Naive thymus-derived CD4-positive, alpha-beta T cell (primary cell): ENCODE measurements at places on chromosomes 1 and 21.

DNA sequence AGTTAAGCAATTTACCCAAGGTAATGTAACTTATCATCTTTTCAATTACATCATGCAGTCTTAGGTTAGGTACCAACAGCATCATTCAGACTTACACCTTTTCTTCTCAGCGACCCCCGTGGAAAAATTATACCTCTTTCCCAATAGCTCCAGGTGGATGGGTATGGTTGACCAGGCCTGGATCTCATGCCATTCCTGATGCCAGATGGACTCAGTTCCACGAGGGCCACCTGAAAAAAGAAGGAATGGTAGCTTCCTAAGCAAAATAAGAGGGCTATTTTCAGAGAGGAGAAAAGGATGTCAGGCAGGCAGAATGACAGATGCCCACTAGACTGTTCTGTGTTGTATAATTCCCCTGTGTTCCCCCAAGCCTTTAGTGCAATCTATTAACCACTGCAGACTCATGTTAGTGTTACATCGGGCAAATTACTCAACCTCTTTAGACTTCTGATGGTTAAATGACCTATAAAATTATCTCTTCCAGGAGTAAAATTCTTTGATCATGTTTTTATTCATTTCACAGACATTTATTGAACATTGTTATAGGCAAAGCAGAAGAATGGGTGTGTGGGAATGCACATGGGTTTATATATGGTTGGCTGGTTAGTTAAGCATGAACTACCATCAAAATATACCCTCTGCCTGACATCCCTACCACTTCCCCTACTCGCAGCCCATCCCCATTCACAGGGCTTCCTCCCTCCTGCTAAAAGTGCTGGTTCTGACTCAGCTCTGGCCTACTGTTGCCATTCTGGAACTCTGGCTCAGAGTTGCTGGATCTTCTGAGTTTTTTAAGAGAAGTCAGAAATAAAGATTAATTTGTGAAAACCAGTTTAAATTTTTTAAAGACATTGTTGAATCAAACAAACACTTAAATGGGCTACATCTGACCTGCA, 10.6 kb upstream of the MYSM1 start:
- no peak for DNase-seq

- DNase-seq, result no peak
Measured at GRCh38 chr1:246527402-246528088, 20.5 kb upstream of the SMYD3 start.

- DNase-seq, result no peak
Measured at GRCh38 chr1:28123461-28123961, 35.1 kb upstream of the EYA3 start.

GRCh38 chr1:205436776-205437410, 15.0 kb upstream of the LEMD1 start:
- DNase-seq, result no peak

- DNase-seq, result no peak
Measured at GRCh38 chr21:30515681-30516080, 13.7 kb upstream of the KRTAP19-5 start.

DNA sequence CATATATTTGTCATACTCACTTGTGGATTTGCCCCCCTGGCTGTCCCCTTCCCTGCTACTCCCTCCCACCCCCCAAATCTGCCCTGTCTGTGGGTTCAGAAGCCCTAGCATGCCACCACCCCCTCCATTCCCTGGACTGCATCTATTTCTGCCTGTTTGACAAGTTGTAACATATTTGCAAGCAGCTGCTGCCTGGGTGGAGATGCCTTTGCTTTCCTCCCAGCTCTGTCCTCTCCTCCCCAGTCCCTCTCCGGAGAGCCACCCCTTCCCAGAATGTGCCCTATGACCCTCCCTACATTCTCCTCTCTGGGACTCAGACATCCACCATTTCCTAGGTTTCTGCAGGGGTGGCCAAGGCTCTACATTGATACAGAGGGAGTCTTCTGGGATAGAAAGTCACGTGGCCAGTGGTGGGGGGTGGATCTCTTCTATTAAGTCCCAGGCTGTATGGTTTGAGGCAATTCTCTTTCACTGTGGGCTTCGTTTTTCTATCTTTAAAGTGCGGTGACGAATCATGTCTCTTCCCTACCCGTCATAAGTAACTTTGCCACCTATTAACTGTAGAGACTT, 6.0 kb upstream of the MYOG start:
- DNase-seq, result no peak

DNA sequence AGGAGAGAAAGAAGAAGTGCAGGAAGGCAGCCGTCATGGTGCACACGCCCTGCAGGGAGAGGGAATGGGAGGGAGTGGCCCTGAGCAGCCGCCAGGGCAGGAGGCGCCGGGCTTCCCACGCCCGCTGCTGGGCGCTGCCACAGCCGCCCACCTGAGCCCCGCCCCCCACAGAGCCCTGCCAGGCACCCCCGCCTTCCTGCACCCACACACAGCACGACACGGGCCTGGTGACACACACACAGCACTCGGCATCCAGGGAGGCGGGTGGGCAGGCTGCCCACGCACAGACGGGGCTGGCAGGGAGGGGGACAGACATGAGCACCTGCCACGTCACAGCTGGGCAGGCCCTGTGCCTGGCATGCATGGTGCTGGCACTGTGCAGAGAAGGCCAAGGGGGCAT, 27.5 kb downstream of the ADGRB2 start:
- no peak for DNase-seq

- DNase-seq, result no peak
Measured at GRCh38 chr1:164261691-164262240, 297.2 kb upstream of the PBX1 start.

DNA sequence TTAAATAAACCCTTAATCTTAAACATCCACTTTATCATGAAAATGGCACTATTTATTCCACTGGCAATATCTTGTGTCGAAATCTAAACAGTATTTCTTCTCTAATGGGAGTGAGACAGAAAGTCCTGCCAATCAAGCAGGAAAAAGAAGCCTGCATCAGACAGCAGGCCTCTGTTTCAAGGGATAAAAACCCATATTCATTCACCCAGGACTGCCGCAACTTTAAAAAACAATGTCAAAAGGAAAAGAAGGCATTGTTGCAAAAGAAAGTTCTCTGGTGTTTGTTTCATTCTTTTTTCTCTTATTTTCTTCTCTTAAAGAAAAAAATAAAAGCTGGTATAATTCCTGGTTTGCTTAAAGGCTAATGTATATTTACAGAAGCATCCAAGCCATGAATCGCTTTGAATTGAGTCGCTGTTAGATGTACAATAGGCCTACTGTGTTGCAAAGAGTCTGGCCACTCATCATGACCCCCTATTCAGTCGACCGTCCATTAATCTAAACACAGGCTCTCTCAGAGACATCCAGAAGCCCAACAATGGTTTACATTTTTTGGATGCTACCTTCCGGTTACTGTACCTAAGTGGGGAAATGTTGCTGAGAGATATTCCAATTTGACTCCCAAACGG, 48.7 kb upstream of the ZC3H11B start:
- DNase-seq, result no peak

DNA sequence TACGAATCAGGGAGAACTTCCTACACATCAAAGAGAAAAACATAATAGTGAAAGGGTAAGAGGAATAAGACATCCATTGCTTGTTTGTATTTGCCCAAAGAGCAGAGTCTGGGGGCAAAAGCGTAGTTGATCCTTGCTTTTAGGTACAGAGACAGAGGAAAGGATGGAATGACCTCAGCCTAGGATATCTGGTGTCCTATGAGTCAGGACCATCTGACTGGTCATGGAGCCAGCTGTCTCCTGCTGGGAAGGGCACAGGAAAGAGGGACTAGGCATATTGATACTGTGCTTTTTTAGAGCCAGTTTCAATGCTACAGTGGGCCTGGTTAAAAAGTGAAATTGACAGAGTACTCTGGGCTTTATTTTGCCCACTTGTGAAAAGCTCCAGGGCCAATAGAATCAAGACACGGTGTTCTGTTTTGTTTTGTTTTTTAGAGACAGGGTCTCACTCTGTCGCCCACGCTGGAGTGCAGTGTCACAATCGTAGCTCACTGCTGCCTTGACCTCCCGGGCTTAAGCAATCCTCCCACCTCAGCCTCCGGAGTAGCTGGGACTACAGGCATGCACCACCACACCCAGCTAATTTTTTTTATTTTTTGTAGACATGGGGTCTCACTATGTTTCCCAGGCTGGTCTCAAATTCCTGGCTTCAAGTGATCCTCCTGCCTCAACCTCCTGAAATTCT, 3.2 kb downstream of the PLEKHO1 start:
- DNase-seq, result no peak

DNA sequence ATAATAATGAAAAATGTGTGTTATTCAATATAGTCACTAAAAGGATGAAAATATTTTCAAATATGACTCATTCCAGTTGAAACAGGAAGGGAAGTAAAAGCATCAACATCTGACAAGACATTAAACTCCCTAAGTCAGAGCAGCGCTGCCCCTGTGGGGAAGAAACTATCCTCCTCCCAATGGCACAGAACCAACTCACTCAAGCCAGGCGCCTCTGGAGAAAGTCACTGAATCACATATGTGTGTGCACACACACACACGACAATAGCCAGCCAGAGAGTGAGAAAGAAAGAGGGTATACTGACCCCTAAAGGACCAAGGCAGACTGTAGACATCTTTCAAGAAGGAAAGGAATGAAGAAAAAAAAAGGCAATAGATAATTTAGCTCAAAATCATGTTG, 126.9 kb downstream of the SETD4 start:
- DNase-seq, result no peak

- no peak for DNase-seq
Measured at GRCh38 chr1:166114419-166114818, 52.4 kb downstream of the FAM78B start.

DNA sequence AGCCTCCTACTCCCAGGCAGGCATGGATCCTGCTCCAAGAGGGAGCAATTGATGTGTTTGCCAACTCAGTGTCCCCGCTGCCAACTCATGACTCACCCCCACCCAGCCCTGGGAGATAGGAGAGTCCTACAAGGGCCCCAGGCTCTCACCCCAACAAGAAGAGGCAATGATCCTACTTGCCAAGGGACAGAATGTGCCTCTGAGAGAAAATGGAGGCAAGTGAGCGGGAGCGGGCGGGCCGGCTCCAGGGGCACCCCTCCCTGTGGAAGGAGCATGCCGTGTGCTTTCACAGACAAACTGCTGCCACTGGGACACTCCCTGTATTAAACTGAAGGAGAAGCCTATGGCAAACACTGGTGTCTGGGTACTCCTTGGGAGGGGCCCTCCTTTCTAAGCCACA, 16.7 kb downstream of the PKP1 start:
- DNase-seq, result no peak

DNA sequence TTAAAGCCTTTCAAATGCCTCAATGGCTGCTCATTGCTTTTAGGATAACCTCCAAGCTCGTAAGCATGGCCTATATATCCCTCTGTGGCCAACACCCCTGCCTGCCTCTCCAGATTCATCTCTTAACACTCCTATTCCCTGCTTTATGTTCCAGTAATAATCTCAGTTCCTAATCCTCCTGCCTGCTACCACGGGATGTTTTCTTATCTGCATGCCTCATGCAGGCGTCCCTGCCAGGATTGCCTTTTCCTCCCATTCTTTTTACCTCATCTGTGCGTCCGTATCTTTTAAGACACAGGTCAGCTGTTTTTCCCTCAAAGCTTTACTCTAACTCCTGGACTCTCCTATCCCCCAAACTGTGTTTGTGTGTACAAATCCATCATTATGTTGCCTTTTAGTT, 36.1 kb downstream of the ZBTB40 start:
- DNase-seq, result no peak

GRCh38 chr1:204947338-204947737, 76.7 kb downstream of the NFASC start:
- no peak for DNase-seq

DNA sequence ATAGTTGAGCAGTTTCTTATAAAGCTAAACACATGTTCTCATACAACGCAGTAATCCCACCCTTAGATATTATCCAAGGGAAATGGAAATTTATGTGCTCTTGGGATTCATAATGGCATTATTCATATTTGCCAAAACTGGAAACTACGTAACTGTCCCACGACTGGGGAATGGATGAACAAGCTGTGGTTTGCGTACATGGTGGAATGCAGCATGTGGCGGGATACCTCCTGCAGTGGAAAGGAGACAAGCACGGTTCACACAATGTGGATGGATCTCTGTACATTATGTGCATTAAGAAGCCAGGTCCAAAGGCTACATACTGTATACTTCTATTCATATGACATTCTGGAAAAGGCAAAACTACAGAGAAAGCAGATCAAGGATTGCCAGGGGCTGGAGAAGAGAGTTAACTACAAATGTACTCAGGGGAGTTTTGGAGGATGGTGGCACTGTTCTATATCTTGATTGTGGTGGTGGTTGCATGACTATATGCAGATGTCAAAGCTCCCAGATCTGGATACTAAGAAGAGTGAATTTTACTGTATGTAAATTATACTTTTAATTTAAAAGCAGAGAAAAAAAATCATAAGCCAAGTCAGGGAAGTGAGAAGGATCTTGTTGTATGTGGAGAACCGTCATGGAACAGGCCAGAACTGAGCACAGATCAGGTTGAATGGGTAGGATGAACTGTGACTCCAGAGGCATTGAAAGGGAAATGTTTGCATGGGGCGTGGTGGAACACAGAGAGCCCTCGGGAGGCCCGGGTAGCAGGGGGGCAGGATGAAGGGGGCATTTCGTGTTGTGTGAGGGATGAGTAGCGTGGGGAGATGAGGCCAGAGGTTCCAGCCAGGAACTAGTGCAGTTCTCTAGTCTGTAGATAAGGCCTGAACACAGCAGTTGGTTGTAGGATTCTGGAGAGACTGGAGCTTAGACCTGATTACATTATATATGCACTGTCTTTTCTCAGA, 90.7 kb downstream of the GALNT2 start:
- DNase-seq, result no peak

- DNase-seq, result no peak
Measured at GRCh38 chr1:5901150-5901549, 91.1 kb downstream of the NPHP4 start.

GRCh38 chr1:186659890-186660341, 20.3 kb downstream of the PTGS2 start:
- no peak for DNase-seq

DNA sequence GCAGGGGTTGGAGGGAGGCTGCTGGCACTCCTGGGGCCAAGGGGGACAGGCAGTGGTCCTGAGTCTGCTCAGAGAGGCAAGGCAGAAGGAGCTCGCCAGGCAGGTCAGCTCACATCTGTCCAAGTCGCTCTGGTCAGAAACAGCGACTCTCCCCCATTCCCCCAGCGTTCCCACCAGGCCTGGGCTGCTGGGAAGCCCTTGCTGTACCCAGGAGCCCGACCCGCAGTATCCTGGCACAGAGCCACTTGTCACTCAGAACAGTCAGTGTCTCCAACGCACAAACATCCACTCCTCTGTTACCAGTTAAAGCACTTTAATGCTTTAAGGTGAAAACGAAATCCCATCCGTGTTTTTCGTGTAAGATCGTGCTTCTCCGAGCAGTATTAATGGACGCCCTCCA, 16.6 kb upstream of the CCDC27 start:
- DNase-seq, result no peak

- DNase-seq, result no peak
Measured at GRCh38 chr21:18743531-18743930, 339.9 kb upstream of the TMPRSS15 start.

GRCh38 chr1:153483776-153484175, 23.3 kb upstream of the S100A7 start:
- DNase-seq, result no peak

GRCh38 chr1:216847397-216848036, 124.3 kb upstream of the ESRRG start:
- no peak for DNase-seq

GRCh38 chr21:29117372-29117955, 13.0 kb upstream of the MAP3K7CL start:
- no peak for DNase-seq
